ENCODE measurements at places on chromosomes 5 and 9. TPM values are rescaled to one million over a fixed set of nuclear protein-coding genes. Genes with fewer than 3 reads are reported as not detected.

ARL14EPL gene
- not detected for total RNA-seq

FAM169A gene
- 4.6 TPM for total RNA-seq

CERCAM gene
- total RNA-seq = 54.4 TPM

- no peak for DNase-seq
These were observed 25.8 kb downstream of the TBC1D2 start for GRCh38 chr9:98229620-98230019.

DNA sequence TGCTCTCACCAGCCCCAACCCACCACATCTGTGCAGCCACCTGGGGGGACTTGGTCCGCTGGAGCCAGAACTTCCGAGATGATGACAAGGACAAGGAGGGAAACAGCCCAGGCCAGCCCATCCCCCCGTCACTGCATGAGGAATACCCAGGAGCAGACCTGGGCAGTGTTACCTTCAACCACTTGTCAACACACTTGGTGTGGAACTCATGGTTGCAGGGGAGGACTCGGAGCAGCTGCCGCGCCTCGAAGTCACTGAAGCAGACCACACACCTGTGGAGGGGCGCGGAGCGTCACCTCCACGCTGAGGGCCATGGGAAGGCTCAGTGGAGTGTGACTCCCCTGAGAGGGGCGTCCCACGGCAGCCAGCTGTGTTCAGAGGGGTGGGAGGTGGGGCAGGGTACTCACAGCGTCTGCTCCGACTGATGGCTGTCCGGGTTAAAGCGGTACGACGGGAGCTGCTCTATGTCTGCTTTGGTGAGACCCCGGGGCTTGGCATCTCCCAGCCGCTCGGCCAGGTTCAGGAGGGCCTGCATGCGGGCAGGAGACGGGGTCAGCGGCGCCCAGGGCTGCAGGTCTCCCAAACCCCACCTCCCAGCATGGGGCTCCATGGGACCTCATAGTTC is 8.0 kb downstream of the RNF44 start:
- no peak for DNase-seq

DNA sequence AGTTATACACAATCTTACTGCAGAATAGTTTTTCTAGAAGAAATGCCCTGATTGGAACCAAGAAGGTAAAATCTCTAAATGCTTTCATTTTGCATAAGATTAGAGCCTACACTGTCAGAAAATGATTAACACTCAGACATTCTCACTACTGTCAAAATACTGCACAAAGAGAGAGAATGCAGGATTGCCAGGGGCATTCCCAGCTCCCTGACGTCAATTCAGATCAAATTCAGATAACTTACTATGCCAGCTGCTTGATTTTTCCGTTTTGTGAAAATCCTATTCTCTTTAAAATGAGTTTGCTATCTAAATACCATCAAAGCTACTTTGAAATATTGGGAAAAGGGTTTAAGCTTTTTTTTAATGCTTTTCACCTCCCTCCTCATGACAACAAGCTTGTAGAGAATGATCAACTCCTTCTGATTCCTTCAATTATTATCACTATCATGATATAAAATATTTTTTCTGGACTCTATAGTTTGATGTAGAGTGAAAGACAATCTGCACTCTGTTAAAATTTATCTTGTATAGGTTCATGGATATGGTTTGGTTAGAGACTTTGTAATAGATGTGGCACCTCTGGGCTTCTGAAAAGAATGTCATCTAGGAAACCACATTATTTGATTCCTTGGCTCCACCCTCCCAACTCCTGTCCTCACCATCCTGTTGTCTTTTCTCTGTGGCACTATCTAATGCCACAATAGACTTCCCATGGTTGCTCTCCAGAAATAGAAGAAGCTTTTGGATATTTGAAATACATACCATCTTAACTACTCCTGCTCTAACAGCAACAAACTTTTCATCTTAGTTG is 407.7 kb downstream of the PDE4D start:
- DNase-seq = peak; percentile 24

DNA sequence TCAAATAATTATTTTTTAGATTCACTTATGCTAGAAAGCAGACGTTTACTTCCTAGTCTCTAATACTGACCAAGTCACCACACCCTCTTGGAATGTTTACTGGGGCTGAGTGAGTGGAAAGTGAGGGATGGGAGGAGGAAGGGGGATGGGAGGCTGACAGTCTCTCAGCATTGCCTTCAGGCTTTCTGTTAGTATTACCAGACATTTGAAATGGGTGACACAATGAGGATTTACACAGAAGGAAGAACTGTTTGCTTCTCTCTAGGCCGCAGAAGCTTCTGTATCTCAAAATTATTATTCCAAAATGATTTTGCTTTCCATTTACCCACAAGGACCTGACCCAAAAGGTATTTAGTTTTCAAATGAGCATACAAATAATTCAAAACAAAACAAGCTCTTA is 232.8 kb upstream of the ZNF608 start:
- DNase-seq = peak; percentile 44

GRCh38 chr9:135252980-135253304 is 165.5 kb downstream of the OLFM1 start:
- DNase-seq = no peak

GRCh38 chr9:10265153-10265631 is 347.6 kb downstream of the PTPRD start:
- DNase-seq = peak; percentile 53

FRMPD1 gene
- total RNA-seq = 2.1 TPM

NR2F1 gene
- 4.8 TPM for total RNA-seq

DNA sequence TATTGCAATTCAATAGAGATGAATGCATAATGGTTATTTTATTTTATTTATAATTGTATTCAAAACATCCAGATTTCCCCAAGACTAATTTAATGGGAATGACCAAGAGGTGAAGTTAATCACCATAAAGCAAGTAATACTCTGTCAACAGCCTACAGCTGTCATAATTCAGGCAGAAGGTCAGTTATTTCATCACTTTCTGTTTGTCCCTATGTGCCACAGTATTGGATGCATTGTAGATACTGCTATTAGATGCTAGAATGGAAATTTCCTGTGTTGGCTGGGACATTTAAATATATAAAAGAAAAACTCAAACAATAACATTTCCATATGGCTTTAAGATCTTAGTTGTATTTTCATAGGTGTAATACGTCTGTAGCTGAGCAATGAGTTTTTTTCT is 56.7 kb upstream of the MINAR2 start:
- peak; percentile 59 for DNase-seq

DNA sequence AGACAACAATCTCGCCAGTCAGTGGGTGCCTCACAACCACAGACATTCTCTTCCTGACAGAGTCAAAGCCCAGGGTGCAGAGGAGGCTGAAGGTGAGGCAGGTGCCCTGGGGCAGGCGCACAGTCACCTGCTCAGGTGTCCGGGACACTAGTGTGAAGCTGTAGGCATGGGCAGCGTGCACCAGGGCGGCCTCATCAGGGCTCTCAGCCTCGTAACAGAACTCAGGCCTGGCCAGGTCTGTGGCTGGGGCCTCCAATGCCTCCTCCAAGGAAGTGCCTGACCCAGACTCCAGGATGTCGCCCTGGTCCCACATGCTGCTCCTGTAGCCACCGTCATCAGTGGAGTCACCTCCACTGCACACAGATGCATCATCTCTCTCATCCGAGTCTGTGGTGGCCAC is 198.7 kb downstream of the PTTG1 start:
- DNase-seq = no peak

PCDHGA2 gene
- 3.6 TPM for total RNA-seq

PCA3 gene
- 0.20 TPM for total RNA-seq

ARHGEF28 gene
- 19.2 TPM for total RNA-seq

DNA sequence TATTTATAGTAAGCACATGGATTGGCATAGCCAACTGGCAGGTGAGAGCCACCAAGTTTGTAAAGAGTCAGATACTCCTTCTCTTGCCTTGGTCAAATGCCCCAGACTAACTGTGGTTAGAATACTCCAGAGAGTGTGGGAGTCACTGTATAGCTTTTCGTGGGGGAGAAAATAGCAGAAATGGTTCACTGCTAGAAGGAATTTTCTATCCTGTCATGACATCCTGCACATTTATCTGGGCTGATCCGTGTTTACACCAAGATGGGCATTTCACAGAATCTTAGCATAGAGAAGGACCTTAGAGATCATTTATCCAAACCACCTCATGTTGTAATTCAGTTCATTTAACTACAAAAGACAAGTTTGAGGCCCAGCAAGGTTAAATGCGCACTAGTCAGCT is 460.8 kb downstream of the ENC1 start:
- no peak for DNase-seq

- no peak for DNase-seq
These were observed 28.0 kb upstream of the SYK start for GRCh38 chr9:90773617-90774016.

GRCh38 chr9:87529671-87530070 is 32.0 kb downstream of the DAPK1 start:
- no peak for DNase-seq

DNA sequence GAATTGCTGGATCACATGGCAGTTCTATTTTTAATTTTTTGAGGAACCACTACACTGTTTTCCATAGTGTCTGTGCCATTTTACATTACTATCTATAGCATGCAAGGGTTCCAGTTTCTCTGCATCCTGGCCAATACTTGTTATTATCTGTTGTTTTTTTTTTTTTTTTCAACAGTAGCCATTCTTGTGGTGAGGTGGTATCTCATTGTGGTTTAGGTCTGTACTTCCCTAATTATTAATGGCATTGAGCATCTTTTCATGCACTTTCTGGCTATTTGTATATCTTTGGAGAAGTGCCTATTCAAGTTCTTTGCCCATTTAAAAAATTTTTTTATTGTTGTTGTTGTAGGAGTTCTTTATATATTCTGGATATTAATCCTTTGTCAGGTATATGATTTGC is 97.7 kb downstream of the GDNF start:
- DNase-seq = no peak

GRCh38 chr5:150616024-150616470 is 24.4 kb upstream of the SYNPO start:
- no peak for DNase-seq

- no peak for DNase-seq
These were observed 29.3 kb upstream of the CAMK4 start for GRCh38 chr5:111194925-111195324.

GRCh38 chr5:135635451-135635850 is 56.7 kb upstream of the CXCL14 start:
- DNase-seq = peak; percentile 41

RETREG1 gene
- 27.4 TPM for total RNA-seq

DNA sequence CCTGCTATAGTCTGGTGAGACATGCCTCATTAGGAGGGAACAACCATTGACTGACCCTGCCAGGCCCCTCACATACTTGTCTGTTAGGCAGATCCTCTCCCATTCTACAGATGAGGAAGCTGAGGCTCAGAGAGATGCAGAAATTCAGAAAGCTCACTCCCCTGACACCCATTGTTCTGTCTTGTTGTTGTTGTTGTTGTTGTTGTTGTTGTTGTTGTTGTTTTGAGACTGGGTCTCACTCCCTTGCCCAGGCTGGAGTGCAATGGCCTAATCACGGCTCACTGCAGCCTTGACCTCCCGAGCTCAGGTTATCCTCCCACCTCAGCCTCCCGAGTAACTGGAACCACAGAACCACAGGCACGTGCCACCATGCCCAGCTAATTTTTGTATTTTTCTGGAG is 13.1 kb upstream of the CFAP157 start:
- no peak for DNase-seq

ABCA2 gene
- total RNA-seq = 13.6 TPM

GRCh38 chr9:19104515-19105282 is 2.0 kb upstream of the HAUS6 start:
- DNase-seq = no peak

HK3 gene
- 7.1 TPM for total RNA-seq

DNA sequence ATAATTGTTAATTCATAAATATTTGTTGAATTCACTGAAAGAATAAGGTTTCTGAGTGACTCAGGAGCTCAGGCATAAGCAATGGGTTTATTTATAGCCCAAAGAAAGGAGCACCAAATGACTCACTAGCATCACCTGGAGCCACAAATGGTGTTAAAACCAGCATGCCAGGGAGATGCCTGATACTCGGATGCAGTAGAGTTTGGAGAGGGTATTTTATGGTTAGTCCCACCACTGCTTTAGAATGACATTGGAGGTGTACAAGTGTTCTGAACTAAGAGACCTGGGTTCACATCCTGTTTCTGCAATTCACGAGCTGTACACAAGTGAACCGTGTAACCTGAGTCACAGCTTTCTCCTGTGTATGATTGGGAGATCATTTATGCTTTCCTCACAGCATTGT is 25.2 kb downstream of the CCL28 start:
- no peak for DNase-seq

CHSY3 gene
- 9.6 TPM for total RNA-seq

NRG2 gene
- total RNA-seq = 0.99 TPM

GRCh38 chr9:119003201-119003611 is 366.0 kb downstream of the BRINP1 start:
- DNase-seq = peak; percentile 43

- DNase-seq = no peak
These were observed 1329.0 kb upstream of the WWC1 start for GRCh38 chr5:166962461-166962860.

DNA sequence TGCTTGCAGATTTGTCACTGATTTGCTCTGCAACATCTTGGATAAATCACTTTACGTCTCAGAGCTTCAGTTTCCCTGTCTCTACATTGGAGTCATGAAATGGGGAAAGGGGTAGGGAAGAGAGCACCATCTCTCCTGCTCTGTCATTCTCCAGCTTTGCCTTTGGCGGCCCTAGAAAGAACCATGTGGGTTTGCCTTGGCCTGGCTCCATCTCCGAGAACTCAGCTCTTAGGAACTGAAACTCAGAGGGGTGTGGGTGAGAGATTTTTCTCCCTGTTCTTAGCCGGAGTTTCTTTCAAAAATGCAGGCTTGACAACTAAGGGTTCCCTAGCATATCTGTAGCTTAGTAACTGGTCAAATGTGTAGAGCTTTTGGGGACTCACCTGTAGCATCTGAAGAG is 123.5 kb downstream of the SMARCA2 start:
- no peak for DNase-seq

DNA sequence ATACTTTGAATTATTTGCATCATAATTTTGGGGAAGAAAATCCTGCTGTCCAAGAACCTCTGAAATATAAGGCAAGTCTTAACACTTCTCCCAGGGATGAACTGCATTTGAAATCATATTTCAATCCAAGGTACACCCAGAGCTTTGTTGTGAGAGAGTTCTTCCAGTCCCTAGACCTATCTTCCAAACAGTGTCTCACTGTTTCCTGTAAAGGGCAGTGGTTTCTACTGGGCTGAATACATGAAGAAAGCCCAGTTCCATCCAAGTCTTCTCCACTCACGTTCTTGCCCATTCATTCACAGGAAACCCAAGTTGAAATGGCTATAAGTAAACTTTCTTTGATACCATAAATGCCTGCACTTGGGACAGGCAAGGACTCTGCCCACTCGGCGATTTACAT is 108.3 kb upstream of the LHFPL2 start:
- no peak for DNase-seq

GRCh38 chr5:91164424-91164823 is 218.7 kb downstream of the ARRDC3 start:
- DNase-seq = no peak

- DNase-seq = peak; percentile 44
These were observed at the start of gene TDRD7 for GRCh38 chr9:97411789-97412625. TDRD7 (plus strand) TSS chr9:97412096; CDS start chr9:97428466, 16,370 bp downstream.

DNA sequence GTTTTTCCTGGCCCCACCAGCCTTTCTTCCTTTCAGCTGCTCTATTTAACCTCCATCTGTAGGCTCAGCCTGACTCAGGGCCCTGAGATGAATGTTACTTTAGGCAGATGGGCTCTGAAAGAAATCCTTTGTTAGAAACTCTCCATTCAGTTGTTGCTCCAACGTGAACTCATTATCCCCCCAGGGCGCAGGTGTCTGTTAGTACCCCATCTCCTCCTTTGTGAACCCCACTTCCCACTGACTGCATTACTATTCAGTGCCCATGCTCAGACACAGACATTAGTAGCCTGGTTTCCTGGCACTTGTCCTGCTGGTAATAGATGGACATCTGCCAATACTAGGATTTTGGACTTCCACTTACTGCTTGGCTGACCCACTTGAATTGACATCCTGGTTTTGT is 1271.6 kb downstream of the PTPRD start:
- no peak for DNase-seq
